ENCODE measurements at places on chromosomes 3 and 15.

DNA sequence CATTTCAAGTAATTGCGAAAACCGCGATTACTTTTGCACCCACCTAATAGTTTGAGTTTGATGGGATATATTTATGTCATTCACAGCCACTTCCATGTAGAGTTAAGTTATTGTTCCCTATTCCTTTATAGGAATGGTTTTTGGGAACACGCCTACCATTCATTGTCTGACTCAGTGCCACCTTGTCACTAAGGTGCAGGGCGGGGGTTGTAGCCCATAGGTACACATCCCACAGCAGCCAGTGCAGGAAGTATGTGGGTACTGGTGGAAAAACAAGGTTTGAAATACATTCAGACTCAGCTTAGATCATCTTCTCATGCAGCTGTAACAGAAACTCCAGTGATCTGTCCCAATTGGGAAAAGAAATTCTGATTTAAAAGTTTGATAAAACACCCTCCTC lies 48.2 kb upstream of the CFAP161 start:
- no peak for DNase-seq

- no peak for DNase-seq
These were observed 2.5 kb upstream of the PCSK6 start for GRCh38 chr15:101491734-101492640.

DNA sequence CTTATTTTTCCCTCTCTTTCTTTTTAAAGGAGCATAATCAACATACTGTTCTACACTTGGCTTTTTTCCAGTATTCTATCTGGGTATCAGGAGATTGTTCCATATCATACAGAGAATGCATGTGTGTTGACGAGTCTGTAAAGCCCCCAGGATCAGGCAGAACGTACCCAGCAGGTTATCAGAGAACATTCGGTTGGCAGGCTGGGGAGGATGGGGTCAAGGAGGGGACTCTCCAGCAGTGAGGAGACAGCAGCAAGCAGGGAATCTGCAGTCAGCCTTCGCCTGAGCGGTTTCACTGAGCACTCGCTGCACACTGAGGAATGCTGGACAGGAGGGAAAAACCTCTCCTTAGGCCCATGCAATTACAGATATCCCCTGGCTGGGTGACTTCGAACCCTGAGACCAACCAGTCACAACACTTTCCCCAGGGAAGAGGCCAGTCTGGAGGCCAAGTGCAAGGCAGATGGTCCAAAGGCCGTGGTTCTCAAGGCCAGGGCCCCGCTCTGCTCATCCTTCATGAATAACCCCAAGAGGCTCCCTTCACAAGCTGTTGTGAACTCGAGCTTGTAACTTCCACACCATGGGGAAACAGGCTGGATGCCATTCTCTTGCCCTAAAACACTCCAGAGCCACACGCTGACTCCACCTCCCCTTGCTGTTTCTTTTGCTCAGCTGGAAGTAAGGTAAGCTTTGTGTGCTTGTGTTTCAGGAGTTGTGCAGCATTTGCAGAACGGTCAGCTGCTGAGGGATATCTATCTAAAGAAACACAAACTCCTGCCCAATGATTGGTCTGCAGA lies 60.1 kb downstream of the PXYLP1 start:
- DNase-seq = no peak

DNA sequence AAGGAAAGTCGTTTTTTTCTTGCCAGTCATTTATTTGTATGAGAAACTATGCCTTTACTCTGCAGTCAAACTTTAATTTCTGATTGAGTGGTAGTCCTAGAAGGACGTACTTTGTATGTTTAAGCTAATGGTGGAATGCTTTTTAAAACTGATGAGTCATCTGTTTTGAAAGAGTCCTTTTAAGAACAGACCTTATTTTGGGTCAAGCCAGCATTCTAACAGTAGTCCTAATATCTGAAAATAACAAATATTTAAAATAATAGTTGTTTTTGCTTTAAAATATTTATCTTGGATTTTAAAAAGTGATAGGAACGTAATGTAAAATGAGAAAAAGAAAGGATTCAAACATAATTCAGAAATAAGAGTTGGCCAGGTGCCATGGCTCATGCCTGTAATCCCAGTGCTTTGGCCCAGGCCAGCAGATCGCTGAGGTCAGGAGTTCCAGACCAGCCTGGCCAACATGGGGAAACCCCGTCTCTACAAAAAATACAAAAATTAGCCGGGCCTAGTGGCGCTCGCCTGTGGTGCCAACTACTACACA lies 1.3 kb upstream of the LRRC58 start:
- DNase-seq = peak; percentile 21

- no peak for DNase-seq
These were observed 29.8 kb downstream of the NGRN start for GRCh38 chr15:90295270-90295648.

GRCh38 chr15:93709708-93710107 lies 521.7 kb upstream of the MCTP2 start:
- no peak for DNase-seq

DNA sequence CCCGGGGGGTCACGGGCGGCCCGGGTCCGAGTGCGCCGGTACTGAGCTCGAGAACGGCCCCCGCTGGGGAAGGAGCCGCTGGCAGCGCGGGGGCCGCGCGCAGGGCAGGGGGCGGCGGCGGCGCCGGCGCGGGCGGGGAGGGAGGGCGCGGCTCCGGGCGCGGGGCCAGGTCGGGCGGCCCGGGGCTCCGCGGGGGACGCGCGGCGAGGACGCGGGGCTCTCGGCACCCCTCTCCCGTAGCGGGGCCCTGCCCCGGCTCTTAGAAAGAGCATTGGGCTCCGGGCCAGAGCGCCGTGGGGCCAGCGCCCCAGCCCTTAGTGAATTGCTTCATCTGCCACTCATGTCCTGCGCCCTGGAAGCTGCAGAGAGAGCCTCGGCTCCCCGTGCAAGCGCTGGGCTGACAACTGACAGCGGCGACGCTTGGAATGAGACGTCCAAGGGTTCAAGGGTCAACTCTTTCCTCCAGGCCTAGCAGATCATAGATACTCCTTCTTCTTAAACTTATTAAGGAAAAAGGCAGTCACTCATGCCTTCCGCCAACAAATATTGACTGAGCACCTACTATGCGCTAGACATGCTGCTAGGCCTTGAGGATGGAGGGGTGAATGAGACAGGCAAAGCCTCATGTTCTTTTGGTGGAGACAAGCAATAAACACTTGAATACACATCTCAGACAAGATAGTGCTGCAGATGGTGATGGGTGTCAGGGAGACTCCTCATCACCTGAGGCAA lies 140.8 kb downstream of the SMAD6 start:
- peak; percentile 57 for DNase-seq

DNA sequence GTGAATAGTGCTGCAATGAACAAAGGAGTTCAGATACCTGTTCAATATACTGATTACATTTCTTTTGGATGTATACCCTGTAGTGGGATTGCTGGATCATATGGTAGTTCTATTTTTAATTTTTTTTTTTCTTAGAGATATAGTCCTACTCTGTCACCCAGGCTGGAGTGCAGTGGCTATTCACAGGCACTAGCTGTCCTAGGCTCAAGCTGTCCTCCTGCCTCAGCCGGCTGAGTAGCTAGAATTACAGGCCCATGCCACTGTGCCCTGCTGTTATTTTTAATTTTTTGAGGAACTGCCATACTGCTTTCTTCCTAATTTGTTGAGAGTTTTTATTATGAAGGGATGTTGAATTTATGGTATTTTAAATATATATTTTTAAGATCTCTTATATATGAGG lies 23.0 kb upstream of the CACNA2D3 start:
- no peak for DNase-seq
